ENCODE measurements at places on chromosomes 3 and 15.

GRCh38 chr15:49471733-49472132, 48.7 kb downstream of the FGF7 start:
- DNase-seq = no peak

DNA sequence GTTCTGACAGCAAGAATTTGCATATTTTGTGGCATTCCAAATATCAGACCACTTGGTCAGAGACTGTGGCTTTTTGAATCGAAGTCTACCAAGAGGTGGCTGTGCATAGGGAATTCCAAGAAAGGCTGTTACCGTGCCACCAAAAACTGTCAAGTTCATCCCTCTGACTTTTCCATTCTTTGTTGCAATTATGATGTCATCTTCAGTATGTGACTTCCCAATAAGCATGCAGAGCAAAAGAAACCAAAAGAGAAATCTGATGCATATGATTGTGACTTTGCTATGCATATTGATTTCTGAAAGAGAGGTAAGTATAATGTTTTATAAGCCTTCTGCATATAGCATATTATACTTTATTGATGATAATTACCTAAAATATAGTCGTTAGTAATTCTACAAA, 6.5 kb downstream of the BCHE start:
- no peak for DNase-seq

GRCh38 chr3:169146866-169147237, 516.7 kb downstream of the MECOM start:
- no peak for DNase-seq

GRCh38 chr3:42914771-42915515, 9.0 kb downstream of the ZNF662 start:
- no peak for DNase-seq

GRCh38 chr3:172257648-172258400, 190.4 kb downstream of the GHSR start:
- no peak for DNase-seq

GRCh38 chr15:32879980-32880379, 162.2 kb downstream of the GREM1 start:
- DNase-seq = no peak

GRCh38 chr15:70947351-70948335, 55.0 kb downstream of the LRRC49 start:
- no peak for DNase-seq

GRCh38 chr3:160106905-160107861, 118.0 kb upstream of the C3orf80 start:
- no peak for DNase-seq

- no peak for DNase-seq
Measured at GRCh38 chr3:167361306-167361705, 18.8 kb downstream of the ZBBX start.

DNA sequence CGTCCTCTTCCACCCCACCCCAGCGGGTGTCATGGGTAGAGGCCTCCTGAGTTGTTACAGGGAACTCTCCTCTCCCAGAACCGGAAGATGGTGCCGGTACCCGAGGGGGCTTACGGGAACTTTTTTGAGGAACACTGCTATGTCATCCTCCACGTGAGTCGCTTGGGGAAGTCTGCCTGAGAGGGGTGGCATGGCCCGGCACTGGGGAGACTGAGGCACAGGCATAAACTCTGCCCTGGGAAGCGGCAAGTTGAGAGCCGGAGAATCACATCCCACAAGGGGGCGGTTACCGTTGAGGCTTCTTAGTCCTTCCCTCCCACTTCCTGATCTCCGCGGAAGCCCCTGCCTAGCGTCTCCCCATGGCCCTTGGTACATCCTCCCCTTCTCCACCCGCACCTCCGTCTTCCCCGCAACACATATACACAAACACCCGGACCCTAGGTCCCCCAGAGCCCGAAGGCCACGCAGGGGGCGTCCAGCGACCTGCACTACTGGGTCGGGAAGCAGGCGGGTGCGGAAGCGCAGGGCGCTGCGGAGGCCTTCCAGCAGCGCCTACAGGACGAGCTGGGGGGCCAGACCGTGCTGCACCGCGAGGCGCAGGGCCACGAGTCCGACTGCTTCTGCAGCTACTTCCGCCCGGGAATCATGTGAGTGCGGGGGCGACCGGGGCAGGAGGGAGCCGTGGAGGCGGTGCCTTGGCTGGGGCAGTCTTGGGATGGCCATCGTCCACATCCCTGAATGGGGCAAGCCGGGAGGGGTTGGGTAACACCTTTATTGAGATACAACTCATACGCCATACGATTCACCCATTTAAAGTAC, 3.4 kb downstream of the VILL start:
- no peak for DNase-seq

Measured in cortex of kidney (tissue), 1 donor.